ENCODE measurements at places on chromosomes 16 and 17.

DNA sequence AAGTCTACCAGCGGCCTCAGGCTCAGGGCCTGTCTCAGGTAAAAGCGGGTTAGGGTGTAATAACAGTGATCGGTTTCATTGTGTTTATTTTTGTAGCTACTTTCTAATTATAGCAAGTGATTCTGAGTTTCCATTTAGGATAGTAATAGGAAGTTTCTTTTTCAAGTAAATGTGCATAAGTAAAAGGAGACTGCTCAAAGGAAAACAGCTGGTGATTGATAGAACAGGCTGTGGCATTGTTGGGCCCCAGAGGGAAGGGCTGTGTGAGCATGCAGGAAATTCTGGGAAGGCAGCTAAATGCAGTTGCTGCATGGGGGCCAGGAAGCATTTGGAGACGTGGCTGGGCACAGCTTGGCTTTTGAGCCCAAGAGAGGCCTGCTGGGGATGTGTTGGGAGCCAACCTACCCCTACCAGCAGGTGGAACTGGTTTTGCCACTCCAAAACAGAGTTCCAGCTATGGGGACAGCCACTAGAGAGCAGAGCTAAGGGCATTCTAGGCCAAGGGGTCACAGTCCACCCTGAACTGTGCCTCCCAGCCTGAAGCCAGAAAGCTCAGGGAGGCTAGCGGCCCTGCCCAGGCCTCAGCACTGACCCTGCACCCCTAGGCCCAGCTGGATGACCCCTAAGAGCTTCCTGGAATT, 12.6 kb downstream of the SNX20 start:
- DNase-seq: no peak

DNA sequence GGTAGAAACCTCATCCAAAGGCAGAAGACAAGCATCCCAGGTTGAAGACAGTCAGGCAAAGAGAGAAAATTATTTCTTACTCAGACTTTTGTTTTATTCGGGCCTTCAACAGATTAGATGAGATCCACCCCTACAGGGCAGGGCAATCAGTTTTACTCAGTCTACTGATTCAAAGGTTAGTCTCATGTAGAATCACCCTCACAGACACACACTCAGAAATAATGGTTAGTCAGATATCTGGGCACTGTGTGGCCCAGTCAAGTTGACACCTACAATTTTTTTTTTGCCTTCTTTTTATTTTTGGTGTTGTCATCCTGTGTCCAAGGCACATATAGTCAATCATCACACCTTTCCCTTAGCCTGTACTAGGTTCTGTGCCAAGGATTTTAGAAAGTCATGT, 729.8 kb downstream of the WWOX start:
- DNase-seq: no peak

GRCh38 chr17:73900516-73900915, 256.3 kb upstream of the SDK2 start:
- peak; percentile 55 for DNase-seq

GRCh38 chr16:87538594-87538993, 45.8 kb upstream of the ZCCHC14 start:
- no peak for DNase-seq

DNA sequence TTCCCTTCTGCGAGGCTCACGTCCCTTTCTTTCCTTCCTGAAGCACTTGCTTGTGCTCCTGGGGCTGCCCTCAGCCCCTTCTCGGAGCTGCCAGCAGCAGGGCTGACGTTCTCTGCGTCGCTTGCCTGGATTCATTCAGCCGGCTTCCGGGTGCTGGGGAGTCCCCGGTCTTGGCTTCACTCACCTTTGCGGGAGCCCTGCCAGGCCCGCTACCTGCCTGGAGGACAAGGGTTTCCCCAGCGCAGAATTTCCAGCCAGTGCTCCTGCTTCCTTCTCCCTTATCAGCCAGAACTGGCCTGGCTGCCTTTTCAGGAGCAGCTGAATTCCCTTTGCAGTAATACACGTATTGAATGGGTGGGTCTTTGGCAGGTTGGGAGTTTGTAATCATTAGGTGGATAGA, 22.1 kb upstream of the IL17C start:
- DNase-seq: no peak

- DNase-seq: no peak
Measured at GRCh38 chr17:32484041-32484461, 2.7 kb upstream of the CDK5R1 start.

GRCh38 chr16:46482895-46483294, 138.3 kb downstream of the SHCBP1 start:
- DNase-seq: no peak

Data from trophoblast cell (in vitro differentiated cells and primary cell).